Omental fat pad (tissue), 4 donors: ENCODE measurements at places on chromosomes 12 and 14.

DNA sequence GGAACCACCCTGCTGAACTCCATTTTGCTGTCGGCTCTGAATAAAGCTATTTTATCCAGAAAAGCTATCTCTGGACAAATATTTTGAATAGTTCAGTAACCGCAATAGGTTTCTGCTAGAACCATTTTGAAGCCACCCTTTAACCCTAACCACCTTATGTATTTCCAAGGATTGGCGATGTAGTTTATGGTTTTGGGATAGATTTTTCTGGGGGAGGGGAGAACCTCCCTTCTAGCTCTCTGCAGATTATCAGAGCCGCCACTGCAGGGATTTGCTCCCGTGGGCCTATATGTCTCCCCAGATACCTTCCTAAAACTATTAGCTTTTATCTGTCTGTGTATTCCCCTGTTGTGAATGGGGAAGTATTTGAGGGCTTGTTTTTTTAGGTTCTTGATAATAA, 1.8 kb upstream of the TUBA1B start:
- DNase-seq: no peak

DNA sequence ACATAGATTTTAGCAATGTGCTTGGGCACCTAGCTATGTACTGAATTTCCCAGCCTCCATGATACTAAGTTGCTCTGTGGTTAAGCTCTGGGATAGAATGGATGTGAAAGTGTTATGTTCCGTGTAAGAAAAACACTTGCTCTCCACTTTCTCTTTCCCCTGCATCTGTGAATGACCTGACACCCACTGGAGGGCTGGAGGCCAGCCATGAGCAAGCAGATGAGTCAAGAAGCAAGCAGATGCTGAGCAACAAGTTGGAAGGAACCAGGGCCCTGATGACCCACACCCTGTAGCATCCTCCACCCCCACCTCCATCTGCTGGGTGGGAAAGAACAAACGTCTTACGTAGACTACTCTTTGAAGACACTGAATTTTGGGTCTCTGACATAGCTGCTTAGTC, 56.6 kb downstream of the EID3 start:
- DNase-seq: no peak

- DNase-seq: no peak
These were observed 30.8 kb upstream of the BDKRB2 start for GRCh38 chr14:96173636-96174475.

DNA sequence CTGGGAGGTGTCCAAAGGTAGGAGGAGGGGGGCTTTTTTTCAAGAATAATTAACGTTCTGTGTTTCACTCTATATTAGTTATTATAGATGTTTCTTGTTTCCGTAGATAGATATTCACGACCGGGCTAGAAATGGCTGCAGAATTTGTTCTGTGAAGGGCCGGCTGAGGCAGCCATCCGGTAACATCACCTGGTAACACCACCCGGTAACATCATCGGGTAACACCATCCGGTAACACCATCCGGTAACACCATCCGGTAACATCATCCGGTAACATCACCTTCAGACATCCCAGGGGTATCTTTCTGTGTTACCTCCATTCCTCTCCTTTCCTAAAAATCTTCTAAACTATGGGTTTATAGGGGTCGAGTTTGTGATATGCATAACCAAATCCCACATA, 1336.7 kb upstream of the TMEM132C start:
- DNase-seq: no peak

- no peak for DNase-seq
These were observed 754.5 kb downstream of the C12orf50 start for GRCh38 chr12:87274594-87275245.

DNA sequence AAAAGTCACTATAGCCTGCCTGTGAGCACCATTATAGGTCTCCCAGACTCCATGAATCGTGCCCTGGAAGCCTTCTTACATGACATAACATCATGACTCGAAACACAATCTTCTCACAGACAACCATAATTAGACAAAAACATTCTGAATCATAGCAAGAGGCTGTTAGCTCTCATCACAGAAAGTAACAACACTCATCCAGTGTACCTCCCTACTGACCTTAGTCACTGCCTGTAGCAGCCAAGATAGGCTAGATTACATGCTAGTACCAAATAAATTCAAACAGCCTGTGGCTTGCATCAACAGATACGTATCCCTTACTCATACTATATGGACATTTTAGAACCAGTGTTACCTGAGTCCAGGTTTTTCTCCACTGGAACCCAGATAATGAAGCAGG, 663.8 kb upstream of the FOXG1 start:
- no peak for DNase-seq

- no peak for DNase-seq
These were observed 62.1 kb downstream of the SCAF11 start for GRCh38 chr12:45928309-45928708.

GRCh38 chr14:90573385-90574105, 176.7 kb downstream of the CALM1 start:
- no peak for DNase-seq

DNA sequence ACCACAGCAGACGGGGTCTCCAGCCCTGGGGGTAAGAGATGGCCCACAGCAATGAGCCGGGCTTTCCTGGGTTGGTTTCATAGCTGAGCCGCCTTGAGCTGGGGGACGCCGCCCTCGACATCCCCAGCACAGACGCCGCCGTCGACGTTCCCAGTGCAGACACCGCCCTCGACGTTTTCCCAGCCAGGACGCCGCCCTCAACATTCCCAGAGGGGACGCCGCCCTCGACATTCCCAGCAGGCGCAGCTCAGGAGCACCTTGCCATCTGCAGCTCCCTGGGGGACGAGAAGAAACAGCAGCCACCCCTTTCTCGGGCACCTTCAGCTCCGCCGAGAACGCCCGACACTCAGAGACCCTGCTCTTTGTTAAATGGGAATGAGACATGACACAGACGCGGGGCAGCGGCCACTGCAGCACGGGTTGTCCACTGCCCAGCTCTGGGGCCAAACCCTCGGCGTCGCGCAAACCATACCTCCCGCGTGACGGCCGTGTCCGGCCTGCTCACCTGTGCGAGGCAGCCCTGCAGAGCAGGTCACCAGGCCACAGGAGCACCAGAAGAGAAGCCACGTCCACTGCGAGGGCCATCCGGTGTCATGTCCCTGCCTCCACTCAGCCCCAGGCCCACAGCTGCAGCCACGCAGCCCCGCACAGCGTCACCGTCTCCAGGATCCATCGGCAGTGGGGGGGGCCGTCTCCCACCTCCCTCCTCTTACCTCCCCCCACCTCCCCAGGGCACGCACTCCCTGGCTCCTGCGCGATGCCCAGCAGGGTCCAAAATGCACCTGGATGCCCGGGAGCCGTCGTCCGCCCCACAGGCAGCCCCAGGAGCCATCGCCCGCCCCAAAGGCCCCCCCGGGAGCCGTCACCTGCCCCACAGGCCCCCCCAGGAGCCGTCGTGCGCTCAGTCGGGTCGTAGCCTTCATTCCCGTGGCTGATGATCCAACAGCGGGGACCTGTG, 77.4 kb upstream of the GALNT9 start:
- no peak for DNase-seq

DNA sequence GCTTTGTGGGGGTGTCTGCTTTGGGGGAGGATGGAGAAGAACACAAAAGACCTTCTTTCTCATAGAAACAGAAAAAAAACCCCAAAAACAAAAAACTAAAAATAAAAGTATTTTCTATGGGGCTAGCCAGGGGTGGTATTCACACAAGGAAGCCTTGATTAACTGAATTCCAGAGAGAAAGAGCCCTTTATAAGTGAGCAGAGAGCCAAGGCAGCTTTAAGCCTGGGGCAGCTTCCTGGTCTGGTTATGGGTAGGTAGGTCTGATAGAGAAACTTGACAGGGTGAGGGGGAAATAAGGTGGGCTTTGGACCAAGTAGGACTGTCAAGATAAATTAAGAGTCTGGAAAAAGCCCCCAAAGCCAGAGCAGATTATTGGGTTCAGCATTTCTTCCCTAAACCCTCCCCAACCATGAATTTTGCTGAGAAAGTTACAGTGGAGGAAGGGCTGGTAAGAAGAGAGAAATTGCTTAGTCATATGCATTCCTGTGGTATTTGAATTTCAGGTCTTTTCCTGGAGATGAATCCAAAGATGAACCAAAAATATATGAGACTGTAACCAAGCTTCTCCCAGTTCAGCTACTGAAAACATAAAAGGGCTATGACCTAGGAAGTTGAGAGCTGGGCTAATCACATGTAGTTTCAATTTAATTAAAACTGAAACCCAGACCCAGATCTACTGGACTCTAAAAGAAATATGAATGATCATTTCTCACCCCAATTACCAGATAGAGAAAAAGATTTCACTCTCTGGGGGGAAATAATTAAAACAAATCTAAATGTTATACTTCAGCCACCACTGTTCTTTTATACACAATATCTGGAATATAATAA, 144.8 kb downstream of the TBC1D30 start:
- DNase-seq: no peak

- no peak for DNase-seq
These were observed 16.2 kb downstream of the FAM222A start for GRCh38 chr12:109729801-109730200.

GRCh38 chr12:75954041-75954440, 77.5 kb downstream of the PHLDA1 start:
- no peak for DNase-seq

DNA sequence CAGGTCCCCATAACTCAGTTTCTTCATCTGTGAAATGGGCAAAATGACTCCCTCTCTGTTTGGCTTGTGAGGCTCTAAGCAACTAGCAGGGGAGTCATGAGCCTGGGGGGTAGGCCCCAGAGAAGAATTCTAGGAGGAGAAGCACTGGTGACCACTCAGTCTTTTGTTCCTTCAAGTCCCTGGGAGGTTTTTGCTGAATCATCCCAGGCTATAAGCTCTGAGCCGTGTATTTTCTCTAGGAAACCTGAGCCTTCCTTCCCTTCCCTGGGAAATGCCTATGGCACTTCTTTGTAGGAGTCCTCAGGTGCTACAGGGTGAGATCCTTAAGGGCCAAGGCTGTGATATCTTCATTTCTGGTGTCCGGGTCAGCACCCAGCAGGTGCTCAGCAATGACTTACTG, 4.5 kb downstream of the RPH3A start:
- no peak for DNase-seq

DNA sequence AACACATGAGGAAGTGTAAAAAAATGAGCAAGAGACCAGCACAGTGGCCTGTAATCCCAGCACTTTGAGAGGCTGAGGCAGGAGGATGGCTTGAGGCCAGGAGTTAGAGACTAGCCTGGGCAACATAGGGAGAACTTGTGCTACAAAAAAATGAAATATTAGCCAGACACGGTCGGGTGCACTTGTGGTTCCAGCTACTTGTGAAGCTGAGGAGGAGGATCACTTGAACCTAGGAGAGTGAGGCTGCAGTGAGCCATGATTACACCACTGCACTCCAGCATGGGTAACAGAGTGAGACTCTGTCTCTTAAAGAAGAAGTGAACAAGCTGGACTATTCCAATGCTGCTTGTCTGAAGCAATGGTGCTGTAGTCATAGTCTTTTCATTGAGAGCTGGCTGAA, 36.3 kb upstream of the MAP3K9 start:
- no peak for DNase-seq

GRCh38 chr14:95620659-95621059, 65.6 kb upstream of the TCL1B start:
- DNase-seq: no peak

- no peak for DNase-seq
These were observed 38.6 kb upstream of the KCNJ8 start for GRCh38 chr12:21813125-21813524.

GRCh38 chr14:92463141-92463540, 50.4 kb upstream of the RIN3 start:
- DNase-seq: no peak

GRCh38 chr12:57630891-57631433, 2.0 kb downstream of the B4GALNT1 start:
- DNase-seq: no peak

GRCh38 chr12:49470986-49471385, 67.8 kb upstream of the KCNH3 start:
- DNase-seq: no peak

GRCh38 chr12:17108877-17109541, 503.0 kb upstream of the LMO3 start:
- DNase-seq: no peak

- no peak for DNase-seq
These were observed 104.2 kb upstream of the ABCD2 start for GRCh38 chr12:39723831-39724230.

GRCh38 chr12:127063339-127064072, 1203.5 kb upstream of the TMEM132C start:
- DNase-seq: no peak

DNA sequence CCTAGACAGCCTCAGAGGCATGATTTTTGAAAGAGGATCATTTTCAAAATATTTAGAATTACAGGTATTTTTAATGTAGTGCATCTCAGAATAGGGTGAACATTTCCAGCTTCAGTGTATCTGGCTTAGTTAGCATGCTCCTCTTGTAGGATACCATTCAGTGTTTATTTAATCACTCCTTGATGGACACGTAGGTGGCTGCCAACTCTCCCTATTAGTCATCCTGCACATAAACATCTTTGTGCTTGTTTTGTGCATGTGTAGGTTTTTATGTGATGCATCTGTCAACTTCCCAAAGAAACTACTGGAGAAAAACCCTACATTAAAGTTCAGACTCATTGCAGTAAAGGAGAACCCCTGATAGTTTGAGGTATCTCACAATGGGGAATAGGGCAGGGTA, 52.5 kb upstream of the RBM19 start:
- no peak for DNase-seq

- DNase-seq: no peak
These were observed 98.1 kb downstream of the KLRB1 start for GRCh38 chr12:9509464-9510161.

- no peak for DNase-seq
These were observed 6.0 kb downstream of the KIF26A start for GRCh38 chr14:104144453-104144790.

- DNase-seq: no peak
These were observed 118.6 kb downstream of the FUT8 start for GRCh38 chr14:65531148-65531547.

DNA sequence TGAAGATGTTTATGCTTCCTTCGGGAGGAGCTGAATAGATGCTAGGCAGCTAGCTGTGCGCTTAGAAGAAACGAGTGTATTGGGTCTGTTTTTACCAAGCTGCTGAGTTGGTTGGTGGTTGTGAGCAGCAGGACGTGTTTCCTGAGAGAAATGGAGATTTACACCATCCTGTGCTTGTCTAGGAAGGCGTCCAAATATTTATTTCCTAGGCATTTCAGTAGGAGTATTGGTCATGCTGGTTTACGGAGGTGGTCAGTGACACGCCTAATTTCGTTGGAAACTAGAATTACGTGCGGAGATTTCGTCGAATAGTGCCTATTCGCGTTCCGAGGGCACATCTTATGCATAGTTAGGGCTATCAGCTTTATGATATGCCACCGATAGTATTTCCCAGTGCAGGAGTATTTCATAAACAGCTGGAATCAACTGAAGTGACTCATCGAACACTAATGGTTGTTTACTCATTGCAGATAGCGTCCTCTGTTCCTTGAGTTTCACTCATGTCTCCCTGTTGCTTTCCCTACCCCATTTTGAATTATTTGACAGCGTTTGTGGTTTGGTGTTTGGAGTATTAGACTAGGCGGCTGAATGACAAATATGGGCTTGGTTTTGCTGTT, 780 bp downstream of the TBC1D15 start:
- DNase-seq: no peak
